ENCODE measurements at places on chromosomes 16 and 17.

DNA sequence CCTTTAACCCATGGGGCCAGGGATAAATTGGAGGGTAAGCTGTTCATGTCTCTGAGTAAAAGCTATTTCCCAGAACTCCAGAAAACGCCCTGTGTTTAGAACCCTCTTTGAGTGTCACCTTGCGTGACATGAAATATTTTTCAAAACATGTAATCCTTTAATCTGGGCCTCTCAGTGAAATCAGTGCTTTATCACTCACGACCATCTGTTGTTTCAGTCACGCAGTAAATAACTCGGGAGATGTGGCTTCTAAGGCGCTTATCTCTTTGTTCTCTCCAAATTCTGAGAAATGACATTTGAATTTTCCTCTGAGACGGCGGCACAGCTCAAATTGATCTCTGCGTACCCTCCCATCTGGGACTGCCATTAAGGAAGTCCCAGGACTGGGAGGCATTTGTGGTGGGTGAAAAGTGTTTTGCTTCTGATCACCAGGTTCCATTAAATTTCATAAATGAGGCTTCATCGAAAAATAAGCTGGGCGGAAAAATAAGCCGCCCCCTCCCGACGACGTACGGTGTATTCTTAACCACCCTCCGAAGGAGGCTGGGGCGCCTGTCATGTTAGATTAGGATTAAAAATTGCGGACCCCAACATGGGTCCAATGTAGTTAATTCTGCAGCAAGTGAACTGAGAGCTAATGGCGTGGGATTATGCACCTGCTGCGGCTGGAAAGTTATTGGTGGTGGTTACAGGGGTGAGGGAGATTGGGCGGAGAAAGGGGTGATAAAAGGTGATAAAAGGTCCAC lies 12.7 kb downstream of the WFDC1 start:
- no peak for DNase-seq

GRCh38 chr17:5329784-5330557 lies 47.9 kb downstream of the RABEP1 start:
- DNase-seq: no peak

DNA sequence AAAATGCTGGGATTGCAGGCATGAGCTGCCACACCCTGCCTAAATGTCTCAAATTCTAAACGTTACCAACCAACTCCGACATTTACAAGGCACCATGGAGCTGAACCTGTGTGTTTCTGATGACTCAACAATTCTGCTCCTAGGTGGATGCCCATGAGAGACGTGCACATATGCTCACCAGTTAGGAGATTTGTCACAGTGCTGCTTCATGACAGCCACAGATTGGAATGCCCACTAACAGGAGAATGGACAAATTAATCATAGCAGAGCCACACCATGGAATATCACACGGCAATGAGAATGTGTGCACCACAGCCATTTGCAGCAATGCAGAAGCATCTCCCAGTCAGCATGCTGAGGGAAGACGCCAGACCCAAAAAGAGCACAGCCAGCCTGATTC lies 8.0 kb upstream of the KCNG4 start:
- DNase-seq: no peak

DNA sequence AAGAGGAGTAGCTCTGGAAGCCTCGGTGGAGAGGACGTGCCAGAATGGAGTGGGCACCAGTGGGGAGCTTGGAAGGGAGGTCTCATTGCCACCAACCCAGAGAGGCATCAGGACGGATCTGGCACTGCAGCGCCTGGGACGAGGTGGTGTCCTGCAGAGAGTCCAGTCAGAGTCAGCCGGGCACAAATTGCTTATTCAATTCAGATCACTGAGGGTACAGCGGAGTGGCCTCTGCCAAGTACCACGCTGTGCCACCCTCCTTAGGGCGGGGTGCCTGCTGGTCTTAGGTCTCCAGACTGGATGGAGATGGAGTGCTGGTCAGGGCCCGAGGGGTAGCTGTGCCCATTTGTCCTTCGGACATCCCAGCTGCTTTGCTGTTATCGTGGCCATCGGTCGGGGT lies 18.9 kb upstream of the SPPL2C start:
- DNase-seq: no peak

DNA sequence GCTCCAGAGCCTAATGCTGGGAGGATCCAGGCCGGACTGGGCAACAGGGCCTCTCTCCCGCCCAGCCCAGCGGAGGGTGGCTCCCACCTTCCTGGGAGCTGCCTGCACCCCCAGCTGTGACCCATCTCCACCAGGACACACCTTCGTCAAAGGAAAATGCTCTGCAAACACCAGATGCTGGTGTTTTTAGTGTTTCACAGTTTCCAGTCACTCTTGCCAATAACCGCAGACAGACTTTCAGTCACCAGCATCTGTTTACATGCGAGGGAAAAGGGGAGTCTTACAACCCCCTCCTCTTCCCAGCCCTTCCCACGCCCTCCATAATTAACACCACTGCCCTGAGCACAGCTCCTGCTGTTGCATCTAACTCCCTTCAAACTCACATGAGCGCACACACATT lies 25.3 kb downstream of the KLHDC4 start:
- no peak for DNase-seq

GRCh38 chr17:19239544-19239943 lies 2.4 kb downstream of the EPN2 start:
- no peak for DNase-seq

DNA sequence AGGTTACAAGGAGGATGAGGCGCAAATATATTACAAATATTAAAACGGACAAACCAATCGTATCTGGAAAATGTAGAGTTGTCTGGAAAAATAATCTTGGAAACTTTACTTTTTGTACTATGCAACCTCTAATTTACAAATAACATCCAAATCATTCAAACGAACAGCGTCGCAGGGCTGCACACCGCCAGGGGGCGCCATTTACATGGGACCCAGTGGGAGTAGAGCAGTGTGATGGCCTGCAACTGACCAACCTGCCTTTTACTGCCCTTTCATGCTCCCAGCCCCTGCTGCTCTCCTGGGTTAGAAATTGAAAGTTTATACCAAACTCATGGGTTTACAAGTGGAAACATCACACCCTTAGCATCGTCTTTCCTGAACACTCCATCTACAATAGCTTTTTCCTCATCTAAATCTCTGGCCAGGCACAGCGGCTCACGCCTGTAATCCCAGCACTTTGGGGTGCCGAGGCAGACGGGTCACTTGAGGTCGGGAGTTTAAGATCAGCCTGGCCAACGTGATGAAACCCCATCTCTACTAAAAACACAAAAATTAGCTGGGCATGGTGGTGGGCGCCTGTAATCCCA lies 10.0 kb downstream of the PITPNC1 start:
- peak; percentile 30 for DNase-seq

DNA sequence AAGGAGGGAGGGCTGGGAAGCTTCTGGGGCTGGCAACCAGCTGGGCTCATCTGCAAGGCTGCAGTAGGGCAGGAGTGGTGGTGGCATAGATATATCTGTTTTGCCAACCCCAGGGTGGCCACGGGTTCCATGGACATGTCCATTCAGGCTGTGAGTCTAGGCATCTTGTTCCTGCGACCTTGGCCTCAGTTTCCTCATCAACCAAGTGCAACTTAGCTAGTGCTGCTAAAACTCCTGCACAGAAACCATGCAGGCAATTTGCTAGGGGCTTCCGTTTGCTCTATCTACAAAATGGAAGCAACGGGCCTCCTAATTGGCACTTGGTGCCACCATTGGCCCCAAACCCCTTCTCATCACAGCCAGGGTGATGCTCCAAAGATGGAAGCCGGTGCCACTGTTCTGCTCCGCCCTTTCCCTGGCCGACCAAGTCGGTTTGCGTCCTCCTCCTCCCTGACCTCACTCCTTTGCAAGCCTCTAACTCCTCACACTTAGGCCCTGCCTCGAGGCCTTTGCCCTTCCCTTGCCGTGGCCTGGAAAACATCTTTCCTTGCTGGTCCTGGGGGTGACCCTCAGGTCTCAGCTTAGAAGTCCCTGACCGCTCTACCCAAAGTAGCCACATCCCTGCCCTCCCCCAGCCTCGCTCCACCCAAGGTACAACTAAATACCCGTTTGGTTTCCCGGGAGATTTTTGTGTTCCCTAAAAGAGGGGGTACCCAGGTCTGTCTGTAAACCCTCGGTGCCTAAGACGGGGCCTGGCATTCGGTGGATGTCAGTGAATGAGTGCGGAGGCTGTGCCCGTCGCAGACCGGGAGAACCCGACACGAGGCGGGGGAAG lies 1.2 kb downstream of the SREBF1 start:
- no peak for DNase-seq

DNA sequence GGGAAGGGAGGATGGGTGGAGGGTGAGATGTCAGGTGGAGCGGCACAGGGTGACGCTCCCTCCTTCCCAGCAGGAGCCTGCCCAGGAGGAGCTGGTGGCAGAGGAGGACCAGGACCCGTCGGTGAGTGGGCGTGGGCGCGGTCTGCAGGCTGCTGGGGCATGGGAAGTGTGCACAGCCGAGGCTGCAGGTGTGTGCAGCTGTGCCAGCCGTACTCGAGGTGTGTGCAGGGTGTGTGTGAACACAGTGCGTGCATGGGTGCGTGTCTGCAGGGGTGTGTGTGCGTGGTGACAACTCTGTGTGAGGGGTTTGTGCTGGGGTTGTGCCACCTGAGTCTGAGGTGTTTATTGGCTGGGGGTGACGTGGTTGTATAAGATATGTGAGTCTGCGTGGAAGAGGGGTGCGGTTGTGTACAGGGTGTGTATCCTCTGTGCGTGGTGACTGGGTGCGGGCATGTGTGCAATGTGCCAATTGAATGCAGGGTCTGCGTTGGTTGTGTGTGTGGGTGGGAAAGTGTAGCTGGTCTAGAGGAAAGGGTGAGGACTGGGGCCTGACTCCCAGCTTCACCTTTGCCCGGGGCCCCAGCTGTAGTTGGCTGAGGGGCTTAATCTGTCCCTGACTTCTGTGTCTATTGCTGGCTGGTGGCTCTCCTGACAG lies 670 bp downstream of the TNFSF12 start:
- no peak for DNase-seq

- DNase-seq: no peak
Measured at GRCh38 chr16:69830534-69831211, 68.5 kb downstream of the WWP2 start.

- no peak for DNase-seq
Measured at GRCh38 chr17:42848093-42848492, 2.9 kb upstream of the AOC3 start.
